ENCODE measurements at places on chromosomes 16 and 17.

DNA sequence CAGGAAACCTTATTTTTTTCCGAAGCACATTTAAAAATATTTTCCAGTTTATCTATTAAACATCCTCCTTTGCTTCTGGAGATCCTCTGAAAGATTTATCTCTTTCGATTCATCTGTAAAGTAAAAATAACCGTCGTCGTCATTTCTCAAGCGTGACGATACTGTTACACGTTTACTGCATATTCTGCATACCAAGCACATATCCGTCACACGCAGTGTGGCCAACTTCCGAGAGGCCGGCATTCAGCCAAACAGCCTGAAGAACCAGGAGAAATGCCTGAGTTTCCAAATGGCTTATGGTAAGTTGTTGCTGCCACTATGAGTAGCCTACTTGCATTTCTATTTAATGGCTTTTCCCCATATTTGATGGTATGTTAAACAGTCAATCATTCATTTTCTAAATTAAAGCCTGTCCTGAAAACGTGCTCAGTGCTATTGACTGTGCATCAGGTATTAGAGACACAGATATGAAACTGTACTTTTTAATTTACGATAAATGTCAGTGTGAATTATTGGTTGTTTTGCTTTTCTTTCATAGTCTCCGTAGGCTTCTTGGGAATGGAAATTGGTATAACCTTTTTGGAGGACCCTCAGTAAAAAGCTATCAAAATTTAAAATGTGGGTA lies 275.7 kb downstream of the WWOX start:
- DNase-seq: no peak

DNA sequence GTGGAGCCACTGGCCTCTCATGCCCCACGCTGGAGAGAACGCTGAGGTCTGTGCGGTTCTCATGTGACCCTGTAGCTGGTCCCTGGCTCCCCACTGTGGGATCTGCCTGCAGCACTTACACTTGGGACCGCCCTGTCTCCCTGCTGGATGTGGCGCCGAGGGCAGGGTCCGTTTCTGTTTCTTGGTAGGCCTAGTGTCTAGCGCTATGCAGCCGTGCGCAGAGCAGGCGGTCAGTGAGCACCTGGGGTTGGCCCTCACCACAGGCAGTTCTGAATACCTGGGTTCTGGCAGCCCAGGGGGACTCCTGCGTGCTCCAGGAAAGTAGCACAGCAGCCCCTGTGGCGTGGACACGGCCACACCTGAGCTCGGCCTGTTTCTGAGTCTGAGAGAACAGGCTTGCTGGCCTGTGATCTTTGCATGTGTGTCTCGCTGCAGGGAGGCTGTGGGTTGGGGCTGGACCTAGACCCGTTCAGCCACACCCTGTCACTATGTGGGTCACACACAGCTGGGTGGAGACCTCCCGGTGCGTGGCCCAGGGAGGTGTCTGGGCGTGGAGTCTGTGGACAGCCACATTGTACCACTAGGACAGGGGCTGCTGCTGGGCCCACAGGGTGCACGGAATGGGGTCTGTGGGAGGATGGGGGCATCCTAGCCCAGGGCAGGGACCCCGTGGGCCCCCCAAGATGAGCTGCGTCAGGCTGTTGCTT lies 2.8 kb downstream of the CAPN15 start:
- DNase-seq: no peak

DNA sequence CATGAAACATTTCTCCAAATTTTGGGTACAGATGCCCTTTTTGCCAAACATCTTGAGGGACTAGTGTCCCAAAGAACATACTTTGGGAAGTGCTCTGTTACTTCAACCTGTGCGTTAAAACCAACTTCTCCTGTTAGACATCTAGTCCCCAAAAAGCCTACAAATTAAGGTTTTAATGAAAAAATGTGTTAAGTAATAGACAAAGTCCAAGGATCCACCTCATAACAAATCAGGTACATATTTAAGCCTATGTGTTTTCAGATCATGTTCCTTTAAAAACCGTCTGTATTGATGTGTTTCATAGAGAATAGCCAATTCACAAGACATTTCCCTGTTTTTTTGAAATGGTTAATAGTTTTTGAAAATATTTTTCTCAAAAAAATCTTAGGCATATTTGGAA lies 174.8 kb upstream of the FAM20A start:
- DNase-seq: no peak

DNA sequence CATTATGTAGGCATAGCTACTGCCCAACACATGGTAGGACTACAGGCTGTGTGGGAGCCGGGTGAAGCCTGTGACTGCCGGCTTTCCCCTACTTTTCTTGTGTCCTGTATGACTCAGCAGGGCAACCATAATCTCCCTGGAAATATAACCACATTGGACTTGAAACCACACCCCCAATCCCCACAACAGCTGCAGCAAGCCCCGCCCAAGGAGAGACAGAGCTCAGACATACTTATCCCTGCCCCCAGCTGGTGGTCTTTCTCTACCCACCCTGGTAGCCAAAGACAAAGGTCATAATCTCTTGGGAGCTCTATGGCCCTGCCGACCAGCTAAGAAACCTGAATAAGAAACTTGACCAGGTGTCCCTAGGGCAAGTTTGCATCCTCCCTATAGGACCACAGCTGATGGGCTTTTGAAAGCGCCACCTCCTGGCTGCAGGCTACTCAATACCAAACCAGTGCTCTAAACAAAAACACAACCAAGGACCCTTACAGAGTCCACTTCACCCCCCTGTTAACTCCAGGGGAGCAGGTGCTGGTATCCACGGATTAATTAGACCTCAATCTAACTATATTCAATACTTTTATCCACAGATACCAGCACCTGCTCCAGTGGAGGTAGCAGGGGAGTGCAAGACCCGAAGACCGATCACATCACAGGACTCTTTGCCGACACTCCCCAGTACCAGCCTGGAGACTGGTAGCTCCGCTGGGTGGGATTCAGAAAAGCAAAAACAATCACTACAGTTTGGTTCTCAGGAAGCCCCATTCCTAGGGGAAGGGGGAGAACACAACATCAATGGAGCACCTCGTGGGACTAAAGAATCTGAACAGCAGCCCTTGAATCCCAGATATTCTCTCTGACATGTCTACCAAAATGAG lies 91.2 kb downstream of the IRX5 start:
- peak; percentile 35 for DNase-seq

DNA sequence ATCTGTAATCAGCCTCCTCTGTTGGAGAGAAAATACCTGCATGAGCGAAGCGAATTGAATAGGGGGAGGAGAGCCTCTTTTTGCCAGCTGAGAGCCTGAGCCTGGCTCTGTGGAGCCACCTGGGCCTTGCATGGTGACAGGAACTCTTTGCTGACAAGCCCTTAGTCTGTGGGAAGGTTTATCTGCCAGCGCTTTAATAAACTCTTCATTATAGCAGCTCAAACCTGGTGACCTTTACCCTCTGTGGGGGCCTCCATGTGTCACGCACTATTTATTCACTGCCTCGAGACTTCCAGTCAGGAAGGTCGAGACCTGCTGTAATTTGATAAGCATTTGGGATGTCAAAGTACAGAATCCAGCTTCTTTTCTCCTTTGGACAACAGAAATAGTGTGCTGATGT lies 282.6 kb downstream of the CBLN1 start:
- DNase-seq: no peak

DNA sequence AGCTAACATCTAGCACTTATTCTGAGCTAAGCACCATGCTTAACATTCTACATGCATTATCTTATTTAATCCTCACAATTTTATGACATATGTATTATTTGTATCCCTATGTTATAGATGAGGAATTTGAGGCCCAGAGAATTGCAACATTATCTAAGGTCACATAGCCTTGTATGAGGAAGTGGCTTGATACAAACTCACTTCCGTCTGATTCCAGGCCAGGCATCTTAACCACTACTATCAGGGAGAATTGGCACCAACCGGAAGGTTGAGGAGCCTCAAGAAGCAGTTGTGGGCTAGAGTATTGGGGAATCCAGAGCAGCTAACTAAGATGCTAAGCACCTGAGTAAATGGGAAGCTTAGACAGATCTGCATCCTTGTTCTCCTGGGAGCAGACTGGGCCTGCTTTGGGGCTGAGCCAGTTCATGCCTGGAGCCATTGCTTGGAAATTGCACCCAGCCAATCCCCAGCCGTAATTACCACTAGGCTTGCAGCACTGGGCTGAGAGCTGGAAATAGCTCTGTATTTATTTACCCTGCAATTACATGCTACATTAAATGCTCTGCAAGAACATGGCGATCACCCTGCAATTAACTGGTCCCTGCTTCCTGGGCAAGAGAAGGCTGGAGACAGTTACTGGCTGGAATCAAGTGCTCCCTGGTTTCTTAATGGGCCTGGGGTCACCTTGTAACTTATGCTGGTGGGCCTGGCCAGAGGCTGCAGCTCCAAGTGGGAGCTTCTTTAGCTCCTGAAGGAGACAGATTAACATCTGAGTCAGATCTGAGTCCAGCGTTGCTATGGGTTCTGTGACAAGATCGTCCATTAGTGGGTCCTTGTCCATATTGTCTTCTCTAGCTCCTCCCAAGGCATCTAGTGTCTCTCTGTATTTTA lies 273.1 kb upstream of the CCL2 start:
- DNase-seq: no peak

DNA sequence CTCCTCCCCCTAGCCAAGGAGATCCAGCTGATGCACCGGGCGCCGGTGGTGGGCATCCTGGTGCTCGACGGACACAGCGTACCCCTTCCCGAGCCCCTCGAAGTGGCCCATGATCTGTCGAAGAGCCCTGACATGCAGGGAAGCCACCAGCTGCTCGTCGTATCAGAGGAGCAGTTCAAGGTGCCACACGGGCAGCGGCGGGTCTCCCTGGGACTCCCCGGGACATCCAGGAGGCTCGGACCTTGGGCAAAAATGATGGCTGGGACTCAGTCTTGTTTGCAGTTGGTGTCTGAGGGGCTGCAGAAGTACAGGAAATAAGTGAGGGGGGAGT lies 15.8 kb upstream of the MYO15B start:
- DNase-seq: no peak

- peak; percentile 85 for DNase-seq
These were observed 105.2 kb downstream of the C16orf95 start for GRCh38 chr16:87212026-87212425.

GRCh38 chr17:61366715-61367413 lies 32.8 kb upstream of the TBX2 start:
- DNase-seq: no peak

- peak; percentile 23 for DNase-seq
These were observed 18.3 kb downstream of the PIK3R5 start for GRCh38 chr17:8947201-8947600.

DNA sequence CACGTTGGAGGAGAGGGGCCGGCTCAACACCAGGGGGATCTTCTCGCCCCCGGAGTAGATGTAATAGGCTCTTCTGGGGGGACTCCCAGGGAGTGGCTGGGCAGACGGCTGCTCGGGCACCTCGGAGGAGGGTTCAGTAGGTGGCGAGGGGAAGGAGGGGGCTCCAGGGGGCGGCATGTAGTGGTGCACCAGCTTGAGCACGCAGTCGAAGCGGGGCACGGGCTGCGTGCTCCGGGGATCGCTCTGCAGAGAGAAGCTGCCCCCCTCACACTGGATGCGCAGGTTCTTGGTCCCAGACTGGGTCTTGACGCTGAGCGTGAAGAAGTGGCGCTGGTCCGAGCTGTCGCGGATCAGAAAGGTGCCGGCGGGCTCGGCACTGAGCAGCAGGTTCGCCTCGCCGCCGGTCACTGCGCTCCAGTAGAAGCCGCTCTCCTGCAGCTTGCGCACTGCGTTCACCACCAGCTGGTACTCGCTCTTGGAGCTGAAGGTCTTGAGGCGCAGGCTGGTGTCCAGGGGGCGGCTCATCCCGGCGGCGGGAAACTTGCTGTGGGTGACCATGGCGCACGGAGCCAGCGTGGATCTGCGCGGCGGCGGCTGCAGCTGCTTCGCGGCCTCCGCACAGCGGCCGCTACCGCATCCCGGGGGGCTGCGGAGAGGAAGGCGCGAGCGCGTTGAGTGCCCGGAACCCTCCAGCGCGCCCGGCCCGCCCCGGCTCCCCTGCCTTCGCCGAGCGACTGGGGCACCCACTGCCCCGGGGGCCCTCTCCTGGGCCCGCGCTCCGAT lies 1.1 kb downstream of the SOCS3 start:
- DNase-seq: no peak

GRCh38 chr16:20675488-20676267 lies 21.8 kb downstream of the ACSM1 start:
- peak; percentile 0 for DNase-seq

GRCh38 chr17:27226611-27227230 lies 67.2 kb upstream of the WSB1 start:
- DNase-seq: peak; percentile 81

GRCh38 chr17:47218896-47219430 lies 9.8 kb downstream of the MYL4 start:
- DNase-seq: no peak

DNA sequence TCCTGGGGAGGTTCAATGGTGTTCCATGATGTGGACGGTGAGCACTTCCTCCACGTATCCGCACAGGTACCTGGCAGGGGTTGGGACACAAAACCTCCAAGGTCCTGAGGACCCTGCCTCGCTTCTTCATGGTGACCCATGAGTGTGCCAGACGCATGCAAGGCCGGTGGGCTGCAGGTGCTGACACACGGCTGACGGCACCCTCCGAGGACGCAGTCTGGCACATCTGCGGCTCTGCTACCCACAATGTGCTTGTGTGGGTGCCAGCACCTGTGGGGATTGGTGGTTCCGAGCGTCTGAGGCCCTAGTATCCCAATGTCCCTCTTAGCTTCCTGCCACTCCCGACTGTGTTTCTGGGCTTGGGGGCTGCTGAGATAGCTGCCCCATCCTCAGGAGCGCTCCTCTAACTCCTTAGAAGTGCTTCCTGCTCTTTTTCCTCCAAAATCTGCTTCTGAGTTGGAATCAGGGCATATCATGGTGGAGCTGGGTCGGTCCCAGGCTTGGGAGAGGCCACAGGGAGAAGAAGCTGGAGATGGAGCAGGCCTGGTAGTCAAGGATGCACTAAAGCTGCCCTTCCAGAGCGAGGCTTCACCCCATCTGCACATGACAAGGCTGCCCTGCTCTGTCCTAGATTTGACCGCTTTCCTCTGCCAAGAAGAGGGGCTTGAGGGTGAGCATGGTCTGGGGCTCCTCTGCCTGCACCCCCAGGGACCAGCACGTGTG lies 1.6 kb downstream of the CYGB start:
- no peak for DNase-seq

DNA sequence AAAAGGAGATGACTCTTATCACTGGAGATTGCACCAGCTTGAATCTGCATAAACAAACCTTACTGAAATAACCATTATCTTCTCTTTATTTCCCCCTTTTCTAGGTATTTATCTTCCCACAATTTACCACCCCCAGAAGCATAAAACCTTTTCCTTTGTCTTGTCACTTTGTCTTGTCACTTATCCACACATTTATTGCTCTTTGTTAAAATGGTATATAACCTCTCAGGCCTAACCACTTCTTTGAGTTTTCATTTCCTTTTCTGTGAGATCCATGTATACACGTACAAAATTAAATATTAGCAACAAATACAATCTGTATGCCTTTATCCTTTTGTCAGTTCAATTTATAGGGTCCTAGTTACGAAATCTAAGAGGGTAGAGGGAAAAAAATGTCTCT lies 122.9 kb downstream of the CACNG3 start:
- DNase-seq: no peak
